Cerebellar cortex (tissue), 1 donor: ENCODE measurements at places on chromosomes 3 and 15.

- no peak for DNase-seq
Measured at GRCh38 chr3:78911394-78911793, 856.4 kb downstream of the ROBO1 start.

- DNase-seq = no peak
Measured at GRCh38 chr3:30286007-30286669, 320.3 kb upstream of the TGFBR2 start.

DNA sequence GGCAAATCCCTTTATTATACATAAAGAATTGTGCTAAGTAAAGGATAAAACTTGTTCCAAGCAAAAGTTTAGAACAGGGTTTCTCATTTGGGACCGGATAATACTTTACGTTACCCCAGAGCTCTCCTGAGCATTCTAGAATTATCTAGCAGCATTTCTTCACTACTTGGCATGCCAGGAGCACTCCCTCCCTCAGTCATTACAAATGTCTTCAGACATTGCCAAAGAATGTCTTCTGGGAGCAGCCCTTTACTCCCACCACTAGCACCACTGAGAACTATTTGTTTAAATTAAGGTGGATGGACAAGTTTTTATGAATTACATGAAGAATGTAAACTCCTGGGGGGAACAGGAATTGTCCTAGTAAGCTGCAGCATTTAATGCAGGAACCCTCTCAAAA is 516.4 kb downstream of the GBE1 start:
- no peak for DNase-seq

DNA sequence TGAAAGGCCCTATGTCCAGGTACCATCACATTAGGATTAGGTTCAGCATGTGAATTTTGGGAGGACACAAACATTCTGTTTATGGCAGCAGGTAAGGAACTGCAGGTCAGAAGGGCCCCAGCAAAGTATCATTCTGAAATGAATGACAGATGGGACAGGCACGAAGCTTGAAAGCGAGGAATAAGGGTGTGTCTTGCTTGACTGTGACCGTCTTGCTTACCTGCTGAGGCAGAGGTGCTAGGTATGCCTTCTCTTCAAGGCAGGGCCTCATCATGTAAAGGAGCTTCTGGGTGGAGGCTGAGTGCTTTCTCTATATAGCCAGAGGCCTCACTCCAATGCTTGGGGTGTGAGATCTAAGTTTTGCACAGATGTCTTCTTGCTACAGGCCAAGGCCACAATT is 41.4 kb downstream of the TMEM108 start:
- no peak for DNase-seq

- DNase-seq = peak; percentile 3
Measured at GRCh38 chr3:166013073-166013679, 176.0 kb upstream of the BCHE start.

DNA sequence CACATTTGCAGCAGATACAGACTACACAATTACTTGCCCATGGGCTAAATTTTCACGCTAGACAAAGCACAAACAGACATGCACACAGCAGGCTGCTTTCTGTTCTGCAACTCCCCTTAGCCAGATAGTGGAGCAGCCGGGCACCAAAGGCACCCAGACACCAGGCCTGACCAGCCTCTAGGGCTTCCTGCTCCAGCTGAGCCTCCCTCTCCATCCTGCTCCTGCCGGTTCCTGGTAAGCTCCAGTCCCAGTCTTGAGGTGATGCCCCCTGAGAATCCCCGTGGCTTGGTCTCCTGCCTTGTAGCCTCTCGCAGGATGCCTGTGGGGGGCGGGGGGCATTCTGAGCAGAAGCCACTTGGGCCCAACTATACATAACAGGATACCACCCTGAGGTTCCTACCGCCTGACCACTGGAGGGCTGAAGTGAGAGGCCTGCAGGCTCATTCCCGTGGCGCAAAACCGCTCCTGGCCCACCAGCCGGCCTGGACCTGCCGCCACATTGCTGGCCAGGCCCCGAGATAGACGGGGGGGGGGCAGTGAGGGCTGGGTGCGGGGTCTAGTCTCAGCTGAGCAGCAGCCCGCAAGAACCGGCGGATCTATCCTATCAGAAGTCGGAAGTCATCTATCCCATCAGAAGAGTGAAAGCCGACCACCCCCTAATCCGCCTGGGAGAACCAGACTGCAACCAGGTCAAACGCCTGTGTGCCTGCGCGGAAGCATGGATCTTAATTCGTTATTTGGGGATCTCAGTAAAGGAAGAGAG is 3.9 kb downstream of the FOXL2 start:
- DNase-seq = no peak
